HFFc6 (cell line): ENCODE measurements at places on chromosomes 5 and 9.
A peak's percentile ranks its signal among the peaks of the same experiment; 100 is the strongest.

DNA sequence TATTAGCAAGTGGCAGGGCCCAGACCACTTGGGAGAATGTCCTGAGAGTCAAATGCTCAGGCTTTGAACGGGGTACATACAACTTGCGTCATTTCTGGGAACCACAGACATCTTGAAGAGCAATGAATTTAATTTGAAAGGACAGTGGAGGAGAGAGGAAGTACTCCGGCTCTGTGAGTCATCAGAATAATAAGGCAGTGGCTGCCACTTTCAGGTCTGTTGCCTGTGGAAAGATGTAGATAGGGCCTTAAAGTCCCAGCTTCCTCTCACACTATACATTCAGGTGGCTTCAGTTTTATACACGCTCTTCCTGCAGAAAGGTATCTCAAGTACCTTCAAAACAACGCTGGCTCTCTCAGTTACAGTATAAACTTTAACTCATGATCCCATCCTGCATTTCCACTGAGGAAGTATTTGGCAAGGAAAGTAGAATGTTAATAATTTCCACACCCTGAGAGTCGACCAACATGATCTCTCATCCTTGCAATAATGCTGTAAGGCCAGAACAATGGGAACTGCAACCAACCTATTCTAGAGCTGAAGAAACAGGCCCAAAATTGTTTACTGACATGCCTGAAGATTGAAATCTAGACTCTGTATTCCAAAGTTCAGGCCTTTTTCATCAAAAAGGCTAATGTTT lies 6.8 kb upstream of the PRUNE2 start:
- DNase-seq, result peak; percentile 9

- DNase-seq, result no peak
Observed at GRCh38 chr9:38060681-38061080, 8.3 kb downstream of the SHB start.

- no peak for DNase-seq
Observed at GRCh38 chr5:105506692-105507277, 1944.2 kb upstream of the NUDT12 start.

- no peak for DNase-seq
Observed at GRCh38 chr9:89873801-89874200, 269.0 kb downstream of the GADD45G start.

DNA sequence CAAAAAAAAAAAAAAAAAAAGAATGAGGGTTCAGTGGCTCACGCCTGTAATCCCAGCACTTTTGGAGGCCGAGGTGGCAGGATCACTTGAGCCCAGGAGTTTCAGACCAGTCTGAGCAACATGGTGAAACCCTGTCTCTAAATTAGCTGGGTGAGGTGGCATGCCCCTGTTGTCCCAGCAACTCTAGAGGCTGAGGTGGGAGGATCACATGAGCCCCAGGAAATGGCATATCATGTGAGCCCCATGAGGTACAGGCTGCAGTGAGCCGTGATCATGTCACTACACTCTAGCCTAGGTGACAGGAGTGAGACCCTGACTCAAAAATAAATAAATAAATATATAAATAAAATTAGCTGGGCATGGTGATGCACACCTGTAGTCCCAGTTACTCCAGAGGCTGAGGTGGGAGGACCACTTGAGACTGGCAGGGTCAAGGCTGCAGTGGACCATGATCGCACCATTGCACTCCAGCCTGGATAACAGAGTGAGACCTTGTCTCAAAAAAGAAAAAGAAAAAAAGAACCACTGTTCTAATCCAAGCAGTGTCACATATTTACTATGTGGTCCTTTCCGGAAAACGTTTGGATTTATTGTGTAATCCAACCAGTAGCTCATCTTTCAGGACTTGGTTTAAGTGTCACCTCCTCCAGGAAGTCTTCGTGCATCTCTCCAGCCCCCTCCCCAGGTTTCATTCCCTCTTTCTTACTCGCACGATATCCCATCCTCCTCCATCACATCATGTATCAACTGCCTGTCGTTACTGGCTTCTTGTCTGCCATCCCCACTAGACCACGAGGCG lies 12.3 kb upstream of the SPOUT1 start:
- no peak for DNase-seq

DNA sequence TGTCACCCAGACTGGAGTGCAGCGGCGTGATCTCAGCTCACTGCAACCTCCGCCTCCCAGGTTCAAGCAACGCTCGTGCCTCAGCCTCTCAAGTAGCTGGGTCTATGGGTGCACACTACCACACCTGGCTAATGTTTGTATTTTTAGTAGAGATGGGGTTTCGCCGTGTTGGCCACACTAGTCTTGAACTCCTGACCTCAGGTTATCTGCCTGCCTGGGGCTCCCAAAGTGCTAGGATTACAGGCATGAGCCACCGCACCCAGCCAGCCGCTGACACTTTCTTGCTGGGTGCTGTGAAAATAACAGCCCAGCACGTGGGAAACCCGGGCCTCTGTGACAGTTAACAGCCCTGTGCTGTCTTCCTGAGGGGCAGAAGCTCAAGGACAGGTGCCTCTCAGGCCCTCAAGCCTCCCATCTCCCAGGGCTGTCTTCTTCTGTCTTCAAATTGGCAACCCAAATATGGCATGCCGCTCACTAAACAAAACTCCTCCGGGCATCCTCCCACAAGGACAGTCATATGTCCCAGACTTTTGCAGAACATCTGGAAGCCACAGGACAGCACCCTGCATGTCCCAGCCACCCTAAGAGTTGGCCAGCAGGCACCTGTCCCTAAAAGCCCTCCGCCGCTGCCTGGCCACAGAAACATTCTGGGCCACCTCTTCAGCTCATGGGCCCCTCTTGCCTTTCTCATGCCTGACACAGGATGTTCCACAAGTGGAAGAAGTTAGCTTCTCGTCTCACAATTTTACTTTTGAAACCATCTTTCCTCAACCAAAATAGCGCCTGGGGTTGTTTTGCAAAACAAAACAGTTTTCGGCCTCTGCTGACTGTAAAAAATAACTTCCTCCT lies 233.6 kb downstream of the SYK start:
- no peak for DNase-seq

DNA sequence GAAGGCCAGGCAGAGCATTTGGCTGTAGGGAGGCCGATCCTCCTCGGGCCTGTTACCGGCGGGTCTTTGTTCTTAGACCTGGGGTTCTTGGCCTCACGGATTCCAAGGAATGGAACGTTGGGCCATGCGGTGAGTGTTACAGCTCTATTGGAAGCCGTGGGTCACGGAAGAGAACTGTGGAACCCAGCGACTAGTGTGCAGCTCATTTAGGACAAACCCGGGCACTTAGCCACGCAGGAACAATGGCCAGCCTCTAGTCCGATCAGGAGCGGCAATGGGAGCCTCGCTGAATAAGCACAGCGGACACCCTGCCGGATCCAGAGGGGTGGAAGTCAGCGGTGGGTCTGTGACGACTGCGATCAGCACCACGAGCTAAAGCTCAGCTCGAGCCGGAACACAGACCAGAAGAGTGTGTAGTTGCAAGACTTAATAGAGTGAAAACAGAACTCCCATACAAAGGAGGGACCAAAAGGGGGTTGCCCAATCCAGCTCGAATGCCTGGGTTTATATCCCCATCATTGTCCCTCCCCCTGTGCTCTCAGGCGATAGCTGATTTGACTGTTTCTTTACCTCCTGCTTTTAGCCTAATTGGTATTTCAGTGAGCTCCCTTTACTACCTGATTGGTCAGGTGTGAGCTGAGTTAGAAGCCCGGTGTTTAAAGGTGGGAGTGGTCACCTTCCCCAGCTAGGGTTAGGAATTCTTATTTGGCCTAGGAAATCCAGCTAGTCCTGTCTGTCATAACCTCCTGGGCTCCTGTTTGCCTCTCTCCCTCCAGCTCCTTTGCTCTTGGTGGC lies 53.7 kb upstream of the RPL26L1 start:
- DNase-seq, result no peak

DNA sequence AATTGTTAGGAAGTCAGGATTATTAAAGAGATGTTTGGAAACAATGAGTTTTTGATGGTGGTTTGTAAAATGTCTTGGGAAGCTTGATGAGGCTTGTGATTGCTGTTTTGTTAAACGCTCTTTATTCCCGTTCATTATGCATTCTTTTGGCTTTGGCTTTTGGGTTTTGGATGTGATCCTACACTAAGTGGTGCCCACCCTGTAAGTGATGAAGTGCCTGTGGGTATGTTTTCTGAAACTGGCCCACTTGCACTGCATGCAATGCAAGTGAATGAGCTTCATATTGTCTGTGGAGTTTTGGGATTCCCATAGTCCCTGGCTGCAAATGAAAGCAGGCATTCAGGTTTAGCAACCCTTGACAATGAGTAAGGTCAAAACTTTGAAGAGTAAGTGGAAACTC lies 1035.5 kb upstream of the WWC1 start:
- DNase-seq, result no peak

- DNase-seq, result no peak
Observed at GRCh38 chr5:127684726-127685467, 18.3 kb upstream of the CCDC192 start.

- DNase-seq, result no peak
Observed at GRCh38 chr5:584216-584615, 27.9 kb upstream of the CEP72 start.

DNA sequence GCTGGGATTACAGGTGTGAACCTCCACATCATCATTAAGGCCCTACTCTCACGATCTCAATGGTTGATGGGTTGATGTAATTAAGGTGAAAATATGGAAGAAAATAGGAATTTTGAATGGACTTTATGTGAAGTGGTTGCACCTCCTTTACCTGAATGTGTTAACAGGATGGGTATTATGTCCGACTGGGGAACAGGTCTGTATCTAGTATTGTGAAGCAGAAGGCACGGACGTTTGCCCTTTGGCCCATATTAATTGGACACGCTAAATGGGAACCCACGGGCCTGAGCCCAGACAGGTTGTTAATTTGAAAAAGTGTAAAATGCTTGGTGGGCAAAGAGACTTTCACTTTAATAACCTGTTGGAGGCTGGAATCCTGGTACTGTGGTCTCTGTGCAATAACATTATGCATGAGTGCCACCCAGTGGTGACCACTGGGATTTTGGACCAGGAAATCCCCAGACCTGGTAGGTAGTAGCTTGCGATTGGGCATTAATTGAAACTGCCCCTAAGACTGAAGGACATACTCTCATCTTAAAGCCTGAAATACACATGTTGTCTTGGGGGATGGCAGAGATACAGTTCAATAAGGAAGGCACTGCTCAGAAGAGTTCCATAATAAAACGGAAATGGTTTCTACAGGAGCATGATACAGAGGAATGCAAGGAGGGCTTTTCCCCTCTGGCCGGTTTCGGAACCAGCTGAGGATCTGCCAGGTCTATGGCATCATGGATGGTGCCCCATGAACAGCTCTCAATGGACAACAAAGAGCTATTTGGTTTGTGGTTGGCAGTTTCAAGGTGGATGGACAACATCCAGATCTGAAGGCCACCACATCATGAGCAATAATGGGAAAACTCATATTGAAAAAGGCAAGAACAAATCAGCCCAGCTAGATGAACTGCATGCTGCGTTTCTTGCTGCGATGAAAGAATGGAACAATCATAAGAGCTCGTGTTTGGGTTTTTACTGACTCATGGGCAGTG lies 26.2 kb upstream of the BICD2 start:
- peak; percentile 57 for DNase-seq

DNA sequence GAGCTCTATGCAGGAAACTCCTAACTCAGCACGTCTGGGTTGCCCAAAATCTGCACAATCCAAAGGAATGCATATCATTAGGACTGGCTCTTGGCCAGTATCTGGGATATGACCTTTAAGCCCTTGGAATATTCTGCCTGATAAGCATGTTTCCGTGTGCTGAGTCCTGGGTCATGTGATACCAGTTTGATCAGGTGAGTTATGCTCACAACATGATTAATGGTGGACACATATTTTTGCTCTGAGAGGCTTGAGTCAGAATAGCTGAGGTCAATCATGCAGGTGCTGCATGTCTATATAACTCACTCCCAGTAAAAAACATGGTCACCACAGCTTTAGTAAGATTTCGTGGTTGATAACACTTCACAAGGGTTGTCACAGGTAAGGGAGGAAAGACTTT lies 408.8 kb downstream of the YTHDC2 start:
- DNase-seq, result no peak

- no peak for DNase-seq
Observed at GRCh38 chr5:56328753-56329560, 95.8 kb upstream of the ANKRD55 start.

DNA sequence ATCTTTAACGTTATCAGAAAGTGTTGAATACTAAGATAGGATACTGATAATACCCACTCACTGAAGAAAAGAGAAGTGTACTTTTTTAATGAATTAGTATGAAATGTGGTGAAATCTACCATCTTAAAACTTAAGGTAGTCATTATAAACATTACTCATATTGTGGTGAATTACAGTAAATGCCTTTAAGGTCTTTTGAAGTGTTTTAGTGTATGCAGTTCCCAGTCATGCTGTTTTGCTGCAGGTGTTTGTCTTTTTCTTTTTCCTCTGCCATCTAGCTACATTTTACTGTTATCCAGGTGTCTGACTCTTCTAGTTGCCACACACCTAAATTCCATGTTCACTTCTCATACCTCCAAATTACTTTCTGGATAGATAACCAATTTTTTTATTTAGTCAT lies 72.6 kb downstream of the ERMP1 start:
- DNase-seq, result no peak

GRCh38 chr9:120408680-120409258 lies 171.2 kb downstream of the CDK5RAP2 start:
- DNase-seq, result no peak

DNA sequence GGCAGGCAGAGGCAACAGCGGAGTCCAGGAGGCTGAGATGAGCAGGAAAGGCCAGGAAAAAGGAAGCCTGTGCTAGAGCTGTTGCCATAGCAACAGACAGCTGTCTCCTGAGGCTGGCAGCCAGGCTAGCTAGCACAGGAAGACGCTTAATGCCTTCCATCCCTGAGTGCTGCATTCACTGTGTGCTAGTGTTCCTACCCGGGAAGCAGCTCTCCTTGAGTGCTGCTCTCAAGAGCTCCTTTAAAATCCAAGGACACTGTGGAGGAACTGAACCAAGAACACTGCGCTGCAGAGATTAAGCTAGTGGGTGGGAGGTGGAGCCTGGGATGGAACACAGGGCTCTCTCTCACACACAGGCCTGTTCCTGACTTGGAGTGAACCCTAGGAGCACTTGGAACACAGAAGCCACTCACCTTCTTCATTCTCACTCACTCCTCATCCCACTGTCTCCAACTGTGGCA lies 53.5 kb upstream of the IL7R start:
- peak; percentile 54 for DNase-seq

GRCh38 chr5:38725371-38725865 lies 120.4 kb upstream of the OSMR start:
- DNase-seq, result no peak

- DNase-seq, result no peak
Observed at GRCh38 chr9:124074746-124075145, 63.2 kb downstream of the LHX2 start.

GRCh38 chr9:133869674-133870405 lies 122.3 kb downstream of the VAV2 start:
- DNase-seq, result no peak

DNA sequence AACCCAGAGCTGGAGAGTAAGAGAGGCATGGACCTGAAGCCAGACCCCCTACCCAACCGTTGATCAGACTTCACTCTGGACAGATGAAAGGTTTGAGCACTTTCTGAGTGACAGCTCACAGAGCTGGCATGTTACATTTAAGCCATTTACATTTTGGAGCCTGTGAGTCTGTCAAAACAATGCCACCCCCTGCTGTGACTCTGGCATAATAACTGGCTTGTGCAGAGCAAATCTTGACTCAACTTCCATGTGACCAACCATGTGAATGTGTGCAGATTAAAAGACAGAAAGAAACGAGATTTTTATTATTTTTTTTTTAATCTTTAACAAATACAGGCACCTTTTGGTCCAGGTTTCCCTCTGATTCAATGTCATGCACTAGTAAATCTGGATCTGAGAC lies 48.5 kb downstream of the MFAP3 start:
- DNase-seq, result no peak
